ENCODE measurements at places on chromosomes 4 and X. TPM values are rescaled to one million over a fixed set of nuclear protein-coding genes. Genes with fewer than 3 reads are reported as not detected.

The UGT2B15 gene
- not detected for total RNA-seq

The SUPT20HL2 gene
- total RNA-seq = not detected

The SSX3 gene
- not detected for total RNA-seq

DNA sequence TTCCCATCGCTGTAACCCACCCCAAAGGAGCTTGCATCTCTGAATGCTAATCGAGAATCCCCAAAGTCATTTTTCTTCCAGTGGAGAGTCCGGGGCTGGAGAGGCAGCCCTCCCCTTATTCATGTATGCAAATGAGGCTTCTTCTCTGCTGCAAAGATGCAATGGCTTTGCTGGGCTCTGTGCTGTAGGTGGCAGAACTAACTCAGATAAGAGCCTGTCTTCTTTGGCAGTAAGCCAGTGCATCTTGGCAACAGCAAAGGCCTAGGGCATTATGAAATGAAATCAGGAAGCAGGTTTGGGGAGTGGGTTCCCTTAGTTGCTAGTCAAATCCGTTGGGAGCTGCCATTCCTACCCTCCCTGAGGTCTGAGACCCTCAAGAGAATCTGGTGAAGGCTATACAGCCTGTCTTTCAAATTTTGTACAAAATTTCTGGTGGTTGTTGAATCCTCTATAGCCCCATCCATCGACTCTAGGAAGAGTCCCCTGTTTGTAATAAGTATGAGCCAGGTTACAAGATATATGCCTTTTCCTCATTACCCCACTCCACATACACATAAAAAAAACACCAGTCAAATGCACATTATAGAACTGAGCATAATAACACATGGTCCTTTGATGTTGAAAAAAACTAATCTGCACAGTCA is 290.6 kb upstream of the TAPT1 start:
- H3K27me3 ChIP-seq = no peaks in the 10 kb centered on the region
- DNase-seq = no peak
- no peak overlapping the region for H3K27ac ChIP-seq
- peaks cover 6% of the 10 kb centered on the region for H3K4me1 ChIP-seq

GRCh38 chr4:111696505-111696904 is 448.7 kb upstream of the FAM241A start:
- no peaks in the 10 kb centered on the region for H3K4me1 ChIP-seq
- no peaks in the 10 kb centered on the region for H3K36me3 ChIP-seq
- no peak overlapping the region for H3K4me3 ChIP-seq
- DNase-seq = no peak

- no peaks in the 10 kb centered on the region for H3K36me3 ChIP-seq
- no peak for DNase-seq
- H3K4me3 ChIP-seq = no peak overlapping the region
- H3K27ac ChIP-seq = no peak overlapping the region
Measured at GRCh38 chr4:815464-816146, 10.3 kb downstream of the CPLX1 start.

Data from thoracic aorta (tissue), 2 donors.